ENCODE measurements at places on chromosomes 3 and 15.

- DNase-seq, result no peak
Measured at GRCh38 chr3:155350571-155350970, 57.1 kb upstream of the STRIT1 start.

- no peak for DNase-seq
Measured at GRCh38 chr15:43977072-43977884, 150.5 kb downstream of the WDR76 start.

GRCh38 chr3:190560013-190560895 is 46.4 kb downstream of the IL1RAP start:
- DNase-seq, result no peak

DNA sequence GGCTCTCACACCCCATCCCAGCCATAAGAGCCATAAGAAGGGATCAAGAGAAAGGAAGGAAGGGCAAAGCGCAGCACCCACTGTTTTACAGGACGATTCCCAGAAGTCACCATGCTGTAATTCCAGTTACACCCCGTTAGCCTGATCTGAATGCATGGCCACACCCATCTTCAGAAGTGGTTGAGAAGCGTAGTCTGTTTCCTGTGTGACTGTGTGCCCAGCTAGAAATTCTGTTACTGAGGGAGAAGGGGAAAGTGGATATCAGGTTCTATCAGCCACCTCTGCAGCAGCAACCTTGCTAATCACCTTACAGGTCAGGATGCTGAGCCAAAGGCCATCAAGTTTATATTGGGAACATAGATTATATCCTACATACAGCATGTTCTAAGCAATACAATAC is 260.0 kb downstream of the ABHD5 start:
- no peak for DNase-seq

GRCh38 chr3:10248984-10249748 is 907 bp downstream of the TATDN2 start:
- DNase-seq, result no peak

DNA sequence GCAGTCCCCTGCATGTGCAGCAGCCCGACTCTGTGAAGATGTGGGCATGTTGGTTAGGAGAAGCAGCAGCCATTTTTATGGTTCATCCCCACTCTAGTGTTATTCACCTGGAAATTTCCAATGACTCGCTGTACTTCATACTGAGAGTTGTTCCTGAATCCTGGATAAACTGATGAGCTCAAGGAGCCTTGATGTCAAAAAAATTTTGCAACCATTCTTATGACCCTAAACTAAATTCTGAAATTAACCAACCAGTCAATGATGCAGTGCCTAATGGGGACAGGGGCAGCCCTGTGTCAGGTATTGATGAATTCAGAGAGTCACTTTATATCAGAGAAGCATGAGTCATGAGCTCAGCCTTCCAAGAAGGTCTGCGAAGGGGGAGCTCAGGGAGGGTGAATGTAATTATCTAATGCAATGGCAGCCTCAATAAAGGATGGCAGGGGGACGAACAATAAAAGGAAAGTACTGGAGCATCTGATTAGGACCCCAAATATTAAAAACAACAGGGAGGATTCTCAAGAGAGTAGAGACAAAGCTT is 108.4 kb upstream of the VEPH1 start:
- DNase-seq, result no peak

DNA sequence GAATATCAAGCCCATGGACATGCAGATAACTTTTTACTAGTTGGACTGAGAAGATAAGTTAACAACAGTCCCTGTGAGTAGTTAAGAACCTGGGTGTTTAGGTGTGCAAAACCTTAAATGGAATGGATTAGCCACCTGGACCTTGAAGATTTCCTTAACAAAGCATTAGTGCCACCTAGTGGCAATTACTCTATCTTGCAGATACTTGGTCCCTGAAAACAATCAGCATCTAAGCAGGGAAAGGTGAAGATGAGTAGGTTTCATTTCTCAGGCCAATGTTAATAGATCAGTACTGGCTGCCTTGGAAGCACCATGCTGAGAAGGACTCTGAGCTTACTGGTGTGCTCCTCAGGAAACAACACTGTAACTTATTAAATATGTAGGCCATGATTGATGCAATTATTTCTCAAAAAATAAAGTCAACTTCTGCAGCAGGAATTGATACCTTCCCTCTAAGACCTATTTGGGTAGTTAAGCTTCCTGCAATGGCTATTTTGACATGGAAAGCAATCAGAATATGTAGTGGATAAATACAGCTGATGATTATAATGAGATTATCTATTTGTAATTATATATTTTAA is 329.4 kb downstream of the TBC1D5 start:
- no peak for DNase-seq

- no peak for DNase-seq
Measured at GRCh38 chr3:60756241-60757030, 494.8 kb downstream of the FHIT start.

DNA sequence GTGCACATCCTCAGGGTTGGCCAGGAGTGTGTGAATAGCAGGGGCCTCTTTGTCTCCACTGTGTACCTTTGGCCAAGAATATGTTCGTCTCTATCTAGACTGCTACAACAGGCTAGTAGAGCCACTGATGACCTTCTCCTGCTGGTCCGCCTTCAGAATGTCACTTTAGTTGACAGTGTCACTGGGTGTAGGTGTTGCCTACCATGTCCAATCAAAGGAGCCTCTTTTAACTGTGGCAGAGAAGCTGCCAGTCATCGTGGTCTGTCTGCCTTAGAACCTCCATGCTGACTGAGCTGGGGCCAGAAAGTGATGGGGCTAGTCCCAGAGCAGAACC is 40.1 kb downstream of the OXSR1 start:
- no peak for DNase-seq

DNA sequence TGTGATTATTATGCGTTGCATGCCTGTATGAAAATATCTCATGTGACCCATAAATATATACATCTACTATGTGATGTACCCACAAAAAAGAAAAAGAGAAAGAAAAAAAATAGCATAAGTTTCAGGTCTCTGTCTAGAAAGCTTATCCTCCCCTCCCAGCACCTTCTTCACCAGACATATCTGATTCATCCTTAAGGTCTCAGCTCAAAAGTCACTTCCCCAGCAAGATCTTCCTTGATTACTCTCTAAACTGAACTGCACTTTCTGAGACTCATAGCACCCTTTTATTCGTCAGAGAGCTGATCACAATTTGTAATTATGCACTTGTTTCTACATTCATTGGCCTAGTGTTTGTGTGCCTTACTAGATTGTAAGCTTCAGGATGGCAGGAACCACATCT is 11.1 kb upstream of the PTPN9 start:
- no peak for DNase-seq

DNA sequence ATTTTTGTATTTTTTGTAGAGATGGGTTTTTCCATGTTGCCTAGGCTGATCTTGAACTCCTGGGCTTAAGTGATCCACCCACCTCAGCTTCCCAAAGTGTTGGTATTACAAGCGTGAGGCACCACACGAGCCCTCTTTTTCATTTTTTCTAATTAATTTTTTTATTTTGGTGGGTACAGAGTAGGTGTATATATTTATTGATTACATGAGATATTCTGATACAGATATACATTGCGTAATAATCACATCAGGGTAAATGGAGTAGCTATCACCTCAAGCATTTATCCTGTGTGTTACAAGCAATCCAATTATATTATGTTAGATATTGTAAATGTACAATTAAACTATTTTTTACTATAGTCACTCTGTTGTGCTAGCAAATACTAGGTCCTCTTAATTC is 66.1 kb downstream of the WDR49 start:
- no peak for DNase-seq

DNA sequence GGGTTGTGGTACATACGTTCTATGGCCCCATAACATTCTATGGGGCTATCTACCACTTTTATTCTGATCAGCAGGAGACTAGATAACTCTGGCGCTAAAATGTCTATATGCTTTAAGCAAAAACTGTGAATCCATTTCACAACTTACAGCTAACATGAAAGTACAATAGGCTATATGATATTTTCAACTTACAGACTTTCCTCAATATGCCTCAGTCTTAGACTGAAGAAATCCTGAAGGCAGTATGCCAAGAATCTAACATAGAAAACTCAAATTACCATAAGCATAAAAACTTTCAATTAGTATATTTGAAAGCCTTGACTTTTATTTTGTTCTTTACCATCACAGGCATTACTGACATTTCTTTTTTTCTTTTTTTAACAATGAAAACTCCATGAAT is 81.4 kb downstream of the CBLB start:
- no peak for DNase-seq

- no peak for DNase-seq
Measured at GRCh38 chr3:36417237-36417636, 36.9 kb downstream of the STAC start.

DNA sequence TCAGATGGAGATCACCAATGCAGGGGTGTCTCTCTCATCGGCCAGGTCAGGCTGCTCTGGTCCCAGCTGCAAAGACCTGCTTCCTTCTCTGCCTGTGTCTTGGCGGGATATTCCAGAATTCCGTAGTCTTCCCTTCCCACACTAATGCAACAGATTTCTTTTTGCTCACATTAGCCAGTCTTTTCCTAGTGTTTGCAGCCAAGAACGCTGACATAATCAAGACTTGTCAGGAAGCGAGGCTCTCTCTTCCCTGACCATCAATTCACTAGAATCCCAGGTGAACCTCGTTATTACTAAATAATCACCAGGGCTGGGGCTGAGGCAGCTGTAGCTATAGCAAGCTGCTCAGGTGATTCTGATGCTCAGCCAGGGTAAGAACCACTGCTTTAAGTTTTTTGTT is 43.2 kb upstream of the ACKR4 start:
- DNase-seq, result no peak

GRCh38 chr3:195838714-195839113 is 27.0 kb upstream of the MUC4 start:
- DNase-seq, result no peak

DNA sequence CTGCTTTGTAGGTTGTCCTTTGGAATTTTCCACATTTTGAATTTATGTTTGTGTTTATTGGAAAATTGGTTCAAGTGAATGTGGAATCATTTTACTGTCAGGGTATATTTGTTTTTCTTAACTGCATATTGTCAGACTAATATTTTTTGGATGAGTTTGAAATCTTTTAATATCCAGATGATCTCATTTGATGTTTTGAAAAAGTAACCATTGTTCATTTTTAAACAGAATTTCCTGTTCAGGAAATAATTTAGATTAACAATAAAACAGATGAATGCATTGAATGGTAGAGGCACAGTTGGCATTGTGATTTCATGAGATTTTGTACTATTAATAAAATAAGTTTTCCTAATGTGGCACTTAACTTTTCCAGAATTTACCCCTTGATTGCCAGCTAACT is 15.5 kb downstream of the TRAK1 start:
- DNase-seq, result no peak

DNA sequence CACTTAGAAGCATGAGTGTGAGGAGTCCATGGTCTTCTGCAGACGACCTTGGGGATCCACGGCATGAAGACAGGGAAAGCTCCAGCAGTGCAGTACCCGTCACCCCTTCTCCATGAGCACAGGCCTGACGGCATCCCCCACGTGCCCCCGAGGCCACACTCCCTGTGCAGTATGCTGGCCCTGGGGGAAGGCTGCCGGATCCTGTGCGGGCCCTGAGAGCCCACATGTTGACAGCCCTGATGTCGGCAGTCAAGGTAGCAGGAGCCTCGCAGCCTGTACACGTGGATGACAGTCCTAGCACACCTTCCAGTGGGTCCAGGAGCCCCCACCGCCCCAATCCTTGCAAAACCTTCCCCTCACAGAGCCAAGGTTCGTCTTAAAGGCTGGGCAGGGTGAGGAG is 195.3 kb downstream of the ATP10A start:
- no peak for DNase-seq

GRCh38 chr15:72358650-72359171 is 17.1 kb downstream of the HEXA start:
- DNase-seq, result no peak

- no peak for DNase-seq
Measured at GRCh38 chr3:18443665-18444594, 18.8 kb upstream of the SATB1 start.

DNA sequence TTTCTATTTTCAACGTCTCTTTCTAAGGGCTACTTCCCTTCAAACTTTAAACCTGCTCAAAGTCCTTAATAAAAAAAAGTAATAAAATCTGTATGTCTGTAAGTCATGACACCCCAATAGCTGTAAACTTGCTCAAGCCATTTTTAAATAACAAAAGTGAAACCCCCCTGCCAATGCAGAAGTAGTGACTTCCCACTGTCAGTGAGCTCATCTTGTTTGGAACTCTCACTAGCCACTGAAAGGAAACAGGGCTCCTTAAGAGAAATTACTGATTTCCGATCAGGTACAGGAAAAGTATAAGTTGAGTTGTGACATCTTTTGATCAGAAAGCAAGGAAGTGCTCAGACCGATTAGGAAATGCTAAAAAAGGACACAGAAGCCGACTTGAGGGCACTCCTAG is 27.6 kb upstream of the GPR171 start:
- DNase-seq, result no peak

GRCh38 chr15:31306426-31307269 is 20.0 kb upstream of the KLF13 start:
- peak; percentile 42 for DNase-seq

DNA sequence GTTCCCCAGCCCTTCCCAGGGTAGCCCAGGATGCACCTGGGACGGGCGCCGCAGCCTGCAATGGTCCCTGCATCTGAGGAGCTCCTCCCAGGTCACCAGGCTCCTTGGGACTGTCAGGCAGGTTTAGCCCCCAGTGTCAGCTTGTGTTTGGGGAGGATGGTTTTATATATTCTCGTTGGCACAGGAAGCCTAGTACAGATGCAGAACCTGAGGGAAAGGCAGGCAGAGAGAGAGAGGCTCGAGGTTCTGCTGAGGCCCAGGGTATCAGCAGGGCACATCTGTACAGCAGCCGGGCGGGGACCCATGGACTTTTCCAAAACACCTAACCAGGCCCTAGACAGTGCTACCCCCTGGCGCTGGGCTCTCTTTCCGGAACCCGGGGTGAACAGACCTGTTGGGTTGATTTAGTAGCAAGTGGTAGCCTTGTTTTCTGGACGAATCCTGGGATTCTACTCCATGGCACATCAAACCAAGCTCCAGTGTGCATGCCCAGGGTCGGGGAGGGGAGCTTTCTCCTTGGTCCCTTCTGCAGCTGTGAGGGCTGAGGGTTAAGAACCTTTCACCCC is 8.6 kb downstream of the PAK6 start:
- DNase-seq, result no peak

DNA sequence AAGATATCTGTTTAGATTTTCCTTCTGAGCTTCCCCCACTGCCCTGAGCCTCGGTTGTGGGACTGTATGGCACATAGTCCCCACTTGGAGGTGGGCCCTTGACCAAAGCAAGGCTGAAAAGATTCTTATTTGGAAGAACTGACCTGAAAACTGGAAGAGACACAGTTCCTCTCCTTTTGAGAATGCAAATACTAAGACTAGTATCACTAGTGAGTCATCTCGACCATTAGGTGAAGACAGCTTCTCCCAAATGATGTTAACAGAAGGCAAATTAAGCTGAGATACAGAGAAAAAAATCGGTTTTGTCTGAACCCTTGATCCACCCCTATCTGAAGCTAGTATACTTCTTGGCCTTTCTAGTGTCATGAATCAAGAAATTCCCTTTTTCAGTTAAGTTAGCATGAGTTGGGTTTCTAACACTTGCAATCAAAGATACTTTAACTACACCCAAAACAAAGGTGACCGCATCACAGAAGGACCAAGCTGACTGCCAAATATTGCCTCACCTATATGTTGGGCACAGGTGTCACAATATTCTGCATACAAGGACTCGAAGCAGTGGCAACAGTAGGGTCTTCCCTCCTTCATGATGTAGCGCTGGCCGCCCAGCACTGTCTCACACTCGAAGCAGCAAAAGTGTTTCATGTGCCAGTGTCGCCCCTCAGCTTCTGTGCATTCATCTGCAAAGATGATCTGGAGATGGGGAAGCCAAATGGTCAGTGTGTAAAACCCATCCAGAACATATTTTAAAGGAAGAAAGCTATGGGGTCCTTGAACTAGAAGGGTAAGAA is 72.4 kb downstream of the PRICKLE2 start:
- no peak for DNase-seq

GRCh38 chr15:64948916-64949315 is 37.2 kb downstream of the ANKDD1A start:
- no peak for DNase-seq
